ENCODE measurements at places on chromosomes 2 and 18.
A peak's percentile ranks its signal among the peaks of the same experiment; 100 is the strongest.

DNA sequence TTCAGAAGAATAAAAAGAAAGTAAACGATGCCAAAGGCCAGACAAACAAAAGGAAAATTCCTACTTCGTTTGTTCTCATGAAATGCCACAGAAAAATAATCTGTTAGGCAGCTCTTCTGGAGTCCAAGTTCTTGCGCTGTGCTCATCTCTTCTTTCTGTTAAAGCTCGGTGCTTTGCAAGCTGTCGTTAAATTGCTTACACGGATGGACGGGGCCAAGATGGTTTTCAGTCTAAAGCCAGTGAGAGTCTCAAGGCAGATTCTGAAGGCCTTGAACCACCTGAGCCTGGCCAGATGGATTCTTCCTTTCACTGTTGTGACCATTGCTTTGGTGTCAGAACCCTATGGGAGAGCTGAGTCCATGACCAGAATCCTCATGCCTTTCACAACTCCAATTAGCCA is 97.6 kb upstream of the RMDN2 start:
- no peak for DNase-seq

DNA sequence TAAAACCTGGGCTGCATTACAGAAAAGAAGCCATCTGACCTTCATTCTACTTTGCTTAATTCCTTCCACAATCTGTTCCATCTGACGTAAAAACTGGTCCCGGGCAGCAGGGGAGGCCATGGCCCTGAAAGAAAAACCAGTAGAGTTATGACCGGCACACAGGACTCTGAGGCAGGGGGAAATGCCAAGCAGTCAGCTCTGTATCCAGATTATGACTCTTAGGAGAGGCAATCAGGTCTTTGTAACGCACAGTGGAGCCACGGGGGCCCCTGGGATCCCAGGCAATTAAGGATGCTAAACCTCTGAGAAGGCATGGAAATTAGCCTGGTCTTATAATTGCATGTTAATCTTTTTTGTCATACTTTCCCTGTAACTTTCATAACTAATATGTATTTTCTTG is 78.4 kb downstream of the CCDC93 start:
- DNase-seq: no peak

GRCh38 chr18:41484069-41484468 is 471.0 kb upstream of the PIK3C3 start:
- peak; percentile 47 for DNase-seq

- no peak for DNase-seq
Measured at GRCh38 chr2:181861379-181861778, 30.2 kb upstream of the ITPRID2 start.

DNA sequence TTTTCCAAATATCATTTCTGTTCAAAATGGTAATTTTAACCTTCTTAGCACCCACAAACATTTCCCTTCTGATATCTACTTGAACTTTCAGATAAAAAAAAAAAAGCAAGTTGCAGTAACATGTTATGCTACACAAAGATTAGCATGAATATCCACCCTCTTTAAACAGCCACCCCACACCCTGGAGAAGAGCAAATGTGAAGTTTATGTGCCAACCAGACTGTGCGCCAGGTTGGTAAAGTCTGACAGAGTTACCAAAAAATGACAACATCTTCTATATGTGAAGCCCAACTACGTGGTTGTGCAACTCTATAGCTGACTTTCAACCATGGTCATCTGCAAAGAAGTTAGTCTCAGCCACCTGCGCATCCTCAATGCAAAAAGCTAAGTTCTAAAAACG is 62.6 kb downstream of the BCL11A start:
- DNase-seq: no peak

DNA sequence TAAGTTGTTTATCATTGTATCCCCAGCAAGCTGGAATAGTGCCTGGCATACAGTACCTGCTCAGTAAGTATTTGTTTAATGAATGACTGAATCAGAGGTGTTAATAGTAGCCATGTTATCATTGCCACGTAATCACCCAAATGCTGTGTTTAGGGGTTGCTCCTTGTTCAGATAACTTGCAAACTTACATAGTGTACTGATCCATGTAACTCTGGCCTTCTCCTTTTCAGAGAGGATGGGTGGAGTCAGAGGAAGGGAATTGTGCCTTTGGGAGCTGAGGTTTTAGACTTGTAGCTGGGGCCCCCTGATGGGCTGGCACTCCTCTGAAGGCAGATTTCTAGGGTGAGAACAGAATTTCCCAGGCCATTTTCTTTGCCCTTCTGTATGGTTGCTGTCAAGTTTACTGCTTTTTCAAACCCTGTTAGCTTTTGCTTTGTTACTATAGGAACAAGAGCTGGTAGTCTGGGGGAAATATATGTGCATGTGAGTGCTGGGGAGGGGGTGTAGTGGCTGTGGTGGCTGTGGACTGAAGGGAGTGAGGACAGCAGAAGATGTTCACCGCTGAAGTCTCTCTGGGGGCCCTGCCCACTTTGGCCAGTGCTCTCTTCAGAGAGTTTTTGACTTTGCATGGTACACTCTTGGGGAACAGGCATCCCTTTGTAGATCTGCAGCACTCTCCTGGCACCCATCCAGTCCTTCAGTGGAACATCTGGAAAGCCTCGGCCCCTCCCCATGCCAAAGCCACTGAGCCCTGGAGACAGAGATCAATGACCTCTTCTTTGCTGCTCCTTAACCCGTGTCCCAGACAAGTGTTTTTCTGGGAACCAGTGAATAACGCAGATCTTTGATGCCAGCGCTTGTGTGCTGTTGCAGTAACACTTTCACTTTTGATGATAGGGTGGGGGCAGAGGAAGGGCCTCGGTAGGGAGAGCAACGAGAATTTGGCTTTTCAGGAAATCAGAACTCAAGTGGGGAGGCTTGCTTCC is 209.0 kb downstream of the PRKCE start:
- peak; percentile 6 for DNase-seq

DNA sequence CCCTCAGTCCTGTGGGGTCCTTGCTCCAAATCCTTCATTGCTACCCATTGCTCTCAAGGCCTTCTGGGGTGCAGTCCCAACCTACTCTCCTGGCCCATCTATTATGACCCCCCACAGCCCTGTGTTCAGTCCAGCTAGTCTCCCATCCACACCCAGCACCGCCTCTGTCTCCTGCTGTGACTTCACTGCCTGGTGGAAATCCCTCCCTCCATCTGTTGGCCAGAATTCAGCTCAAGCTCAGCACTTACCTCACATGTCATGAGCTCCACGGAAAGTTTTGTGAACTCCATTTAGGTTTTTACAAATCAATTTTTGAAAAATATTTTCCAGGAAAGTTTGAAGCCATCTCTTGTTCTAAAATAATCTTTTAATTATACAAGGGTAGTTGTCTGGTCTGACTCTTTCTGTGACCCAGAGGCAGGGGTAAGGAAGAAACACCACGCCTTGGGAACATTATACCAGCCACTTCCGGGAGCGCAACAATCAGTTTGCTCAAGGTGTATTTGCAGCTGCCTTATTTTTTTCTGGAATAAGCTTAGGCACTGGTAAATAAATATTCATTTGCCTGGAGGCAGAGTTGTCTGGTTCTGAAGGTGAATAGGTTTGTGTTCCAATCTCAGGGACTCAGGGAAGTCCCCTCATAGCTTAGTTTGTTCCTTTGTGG is 110.8 kb downstream of the VIT start:
- DNase-seq: no peak

GRCh38 chr2:154452906-154453493 is 245.5 kb upstream of the KCNJ3 start:
- peak; percentile 53 for DNase-seq

- DNase-seq: peak; percentile 29
Measured at GRCh38 chr2:153963256-153963655, 91.5 kb downstream of the GALNT13 start.

DNA sequence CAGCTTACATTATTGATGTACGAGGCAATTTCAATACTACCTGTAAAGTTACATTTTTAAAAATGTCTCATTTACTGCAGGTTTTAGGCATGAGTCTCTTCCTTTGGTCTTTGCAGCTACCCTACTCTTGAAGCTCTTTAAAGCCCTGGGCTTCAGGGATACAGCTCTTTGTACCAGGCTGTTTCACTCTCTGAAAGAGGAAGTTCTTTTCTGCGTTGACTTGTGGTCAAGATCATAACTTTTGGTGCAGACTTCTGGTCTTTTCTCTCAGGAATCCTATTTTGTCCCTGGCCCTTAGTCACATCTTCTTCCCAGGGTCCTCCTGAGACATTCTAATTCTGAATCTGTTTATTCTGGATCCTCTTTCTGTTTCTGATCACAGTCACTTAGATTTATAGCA is 16.6 kb upstream of the HRH4 start:
- no peak for DNase-seq

- DNase-seq: no peak
Measured at GRCh38 chr18:46046688-46047087, 25.4 kb downstream of the PSTPIP2 start.

- DNase-seq: no peak
Measured at GRCh38 chr18:45110577-45111501, 430.2 kb downstream of the SETBP1 start.

- no peak for DNase-seq
Measured at GRCh38 chr2:17476064-17476463, 42.2 kb downstream of the RAD51AP2 start.

- DNase-seq: no peak
Measured at GRCh38 chr2:119821266-119821665, 61.5 kb downstream of the PTPN4 start.

- no peak for DNase-seq
Measured at GRCh38 chr18:6778459-6779247, 49.1 kb downstream of the ARHGAP28 start.

GRCh38 chr2:100039291-100039980 is 103.0 kb downstream of the AFF3 start:
- no peak for DNase-seq

Measured in A172 (cell line).